EL (cell line): ENCODE measurements at places on chromosomes 12 and 14.

DNA sequence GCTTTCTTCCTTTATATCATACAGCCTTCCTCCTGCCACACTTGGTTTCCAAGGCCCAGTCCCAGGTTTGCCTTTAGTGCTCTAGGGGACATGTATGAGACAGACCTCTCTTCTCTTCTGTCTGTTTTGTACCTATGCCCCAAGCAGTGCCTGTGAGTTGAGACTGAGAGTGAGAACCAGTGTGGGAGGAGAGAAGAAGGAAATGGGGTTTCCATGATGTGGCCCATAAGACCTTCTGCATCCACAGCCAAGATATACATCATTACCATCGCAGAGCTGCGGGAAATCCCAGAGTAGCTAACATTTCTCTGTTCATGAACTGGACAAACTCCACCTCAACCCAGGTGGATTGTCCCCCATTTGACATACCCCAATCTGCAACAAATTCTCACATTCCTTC lies 2.8 kb downstream of the TESPA1 start:
- DNase-seq = no peak

- no peak for DNase-seq
Measured at GRCh38 chr12:87618199-87618598, 411.0 kb downstream of the C12orf50 start.

- no peak for DNase-seq
Measured at GRCh38 chr12:94244165-94245133, 96.1 kb downstream of the PLXNC1 start.

DNA sequence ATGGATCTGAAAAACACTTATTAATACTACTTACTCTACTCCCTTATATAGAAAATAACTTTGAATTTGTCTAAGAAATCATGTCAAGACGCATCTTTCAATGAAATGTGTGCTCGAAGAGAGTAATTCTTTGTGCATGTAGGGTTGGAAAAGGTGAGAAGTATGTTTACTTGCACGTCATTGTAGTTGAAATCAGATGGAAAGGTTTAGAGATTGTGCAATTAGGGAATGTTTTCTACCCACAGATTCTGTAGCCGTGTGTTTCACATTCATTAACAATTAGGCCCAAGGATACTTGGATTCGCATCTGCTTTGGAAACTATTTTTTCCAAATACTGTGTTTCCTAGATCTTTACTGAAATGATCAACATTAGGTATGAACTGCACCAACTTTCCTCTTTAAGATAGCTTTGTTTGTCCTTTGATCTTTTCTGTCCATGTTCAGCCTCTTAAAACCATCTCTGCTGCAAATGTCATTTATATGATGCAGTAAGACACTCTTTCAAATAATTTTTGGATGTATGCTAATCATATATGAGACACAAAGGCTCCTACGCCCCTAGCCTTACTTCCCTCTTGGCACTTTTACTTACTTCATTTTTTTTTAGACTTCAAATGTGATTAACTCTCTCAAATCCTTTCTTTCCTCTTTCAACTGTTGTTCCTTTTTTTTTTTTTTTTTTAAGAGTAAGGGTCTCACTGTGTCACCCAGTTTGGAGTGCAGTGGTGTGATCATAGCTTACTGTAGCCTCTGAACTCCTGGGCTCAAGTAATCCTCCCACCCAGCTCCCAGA lies 58.0 kb upstream of the PSMA6 start:
- DNase-seq = no peak

DNA sequence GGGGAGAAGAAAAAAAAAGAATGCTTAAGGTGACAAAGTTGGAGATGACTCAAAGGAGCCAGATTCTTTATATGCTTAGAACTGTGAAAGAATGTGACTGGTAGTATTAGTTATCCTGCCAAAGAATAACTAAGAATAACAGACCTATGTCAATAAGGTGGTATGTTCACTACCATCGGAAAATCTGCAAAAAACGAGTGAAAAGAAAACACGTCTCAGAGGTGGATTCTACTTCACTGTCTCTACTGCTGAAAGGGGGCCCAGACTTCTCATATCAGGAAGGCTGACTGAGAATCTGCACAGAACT lies 64.7 kb downstream of the IPO8 start:
- DNase-seq = no peak

GRCh38 chr14:50773632-50774541 lies 57.1 kb downstream of the NIN start:
- DNase-seq = peak; percentile 78

DNA sequence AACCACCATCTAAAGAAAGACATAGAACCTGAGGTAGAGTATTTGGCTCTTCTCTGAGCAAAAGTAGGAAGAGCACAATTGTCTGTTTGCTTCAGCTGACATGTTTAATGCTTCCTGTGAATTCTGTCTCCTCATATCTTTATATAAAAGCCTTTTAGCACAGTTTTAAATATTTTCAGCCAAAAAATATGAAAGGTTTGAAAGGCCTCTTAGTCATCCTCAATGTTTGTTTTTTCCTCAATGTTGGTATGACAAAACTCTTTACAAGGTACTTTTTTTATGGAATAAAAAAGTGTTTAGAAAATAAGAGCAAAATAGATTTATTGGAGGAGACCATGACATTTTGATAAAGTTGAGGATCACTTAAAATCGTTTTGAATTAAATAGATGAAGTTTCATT lies 360.9 kb downstream of the NAV3 start:
- DNase-seq = no peak

- DNase-seq = peak; percentile 70
Measured at GRCh38 chr12:74725154-74725553, 187.5 kb downstream of the ATXN7L3B start.

GRCh38 chr14:71399057-71399487 lies 491.8 kb downstream of the PCNX1 start:
- DNase-seq = no peak

DNA sequence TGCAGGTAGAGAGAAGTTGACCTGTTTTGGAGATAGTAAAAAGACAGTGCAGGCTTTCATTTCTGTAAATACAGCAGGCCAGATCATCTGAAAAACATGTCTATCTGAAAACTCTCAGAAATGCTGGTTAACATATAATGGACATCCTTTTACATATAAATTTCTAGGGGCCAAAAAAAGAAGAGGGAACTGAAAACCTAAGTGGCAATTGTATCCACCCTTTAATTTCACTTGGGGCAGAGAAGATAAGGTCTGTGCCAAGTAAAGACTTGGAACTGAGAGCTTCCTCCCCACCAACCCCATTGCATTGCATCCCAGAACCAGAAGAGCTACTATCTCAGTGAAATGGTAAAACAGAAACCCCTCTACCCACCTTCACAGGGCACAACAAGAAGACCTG lies 141.0 kb downstream of the SRGAP1 start:
- no peak for DNase-seq

GRCh38 chr12:62522984-62523383 lies 56.4 kb downstream of the MON2 start:
- peak; percentile 10 for DNase-seq

- no peak for DNase-seq
Measured at GRCh38 chr12:19896041-19896440, 456.7 kb downstream of the AEBP2 start.
